ENCODE measurements at places on chromosomes 5 and 9.

DNA sequence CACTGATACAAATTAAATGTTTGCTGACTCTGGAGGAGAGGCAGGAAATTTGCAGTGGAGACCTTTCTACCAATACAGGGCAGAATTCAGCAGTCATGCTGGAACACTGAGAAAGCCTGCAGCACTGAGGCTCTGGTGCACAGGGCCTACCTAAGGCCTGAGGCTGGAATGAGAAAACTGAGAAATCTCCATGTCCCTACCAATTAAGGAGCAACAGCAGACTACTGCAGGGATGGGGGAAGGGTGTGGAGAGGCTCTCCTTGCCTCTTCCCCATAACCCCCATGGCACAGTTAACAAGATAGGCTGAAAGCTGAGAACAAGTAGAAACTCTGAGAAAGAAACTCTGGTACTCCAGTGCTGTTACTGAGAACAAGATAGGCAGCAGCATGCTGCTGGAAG is 10.5 kb downstream of the FBXO4 start:
- no peak for DNase-seq

- DNase-seq = no peak
These were observed 112.8 kb upstream of the CDH12 start for GRCh38 chr5:22965960-22966359.

- no peak for DNase-seq
These were observed 63.8 kb downstream of the RNF38 start for GRCh38 chr9:36336131-36336907.

DNA sequence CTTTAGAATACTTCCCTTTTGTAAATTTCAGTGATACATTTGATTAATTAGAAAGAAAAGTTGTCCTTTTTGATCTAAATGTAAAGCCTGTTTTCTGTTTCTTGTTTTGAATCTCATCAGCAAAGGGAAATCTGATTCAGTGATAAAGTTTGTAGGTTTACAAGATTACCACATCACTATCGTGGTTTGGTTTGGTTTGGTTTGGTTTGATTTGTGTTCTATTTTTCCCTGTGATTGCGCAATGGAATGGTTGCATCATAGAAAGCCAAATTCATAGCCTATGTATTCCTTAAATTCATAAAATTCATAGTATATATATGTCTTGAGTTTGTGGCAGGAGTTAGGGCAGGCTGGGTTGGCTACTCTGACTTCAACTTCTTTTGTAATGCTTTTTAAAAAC is 15.2 kb downstream of the SRFBP1 start:
- DNase-seq = no peak

DNA sequence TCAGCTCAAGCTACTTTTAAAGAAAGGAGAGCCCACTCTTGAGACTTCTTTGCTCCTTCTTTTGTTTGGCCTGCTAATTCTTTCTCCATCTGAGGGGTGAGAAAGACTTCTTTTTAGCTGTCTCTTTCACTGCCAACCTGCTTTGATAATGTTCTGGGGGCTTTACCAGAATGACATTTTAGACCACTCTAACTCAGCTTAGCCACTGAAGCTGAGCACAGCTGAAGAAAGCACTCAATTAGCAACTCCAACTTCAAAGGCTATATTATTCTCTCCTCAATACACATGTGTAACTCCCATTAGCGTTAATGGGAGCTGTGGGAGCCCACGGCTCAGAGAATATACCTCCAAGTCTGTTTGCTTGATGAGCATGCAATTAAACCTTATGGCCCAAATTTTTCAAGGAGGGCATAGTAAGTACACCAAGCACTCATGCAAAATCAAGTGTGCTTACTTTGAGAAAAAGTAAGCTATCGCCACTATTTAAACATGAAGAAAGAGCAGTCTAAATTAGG is 815.4 kb upstream of the DMAC1 start:
- DNase-seq = no peak

- no peak for DNase-seq
These were observed 1.2 kb upstream of the CLPTM1L start for GRCh38 chr5:1345876-1346626.

DNA sequence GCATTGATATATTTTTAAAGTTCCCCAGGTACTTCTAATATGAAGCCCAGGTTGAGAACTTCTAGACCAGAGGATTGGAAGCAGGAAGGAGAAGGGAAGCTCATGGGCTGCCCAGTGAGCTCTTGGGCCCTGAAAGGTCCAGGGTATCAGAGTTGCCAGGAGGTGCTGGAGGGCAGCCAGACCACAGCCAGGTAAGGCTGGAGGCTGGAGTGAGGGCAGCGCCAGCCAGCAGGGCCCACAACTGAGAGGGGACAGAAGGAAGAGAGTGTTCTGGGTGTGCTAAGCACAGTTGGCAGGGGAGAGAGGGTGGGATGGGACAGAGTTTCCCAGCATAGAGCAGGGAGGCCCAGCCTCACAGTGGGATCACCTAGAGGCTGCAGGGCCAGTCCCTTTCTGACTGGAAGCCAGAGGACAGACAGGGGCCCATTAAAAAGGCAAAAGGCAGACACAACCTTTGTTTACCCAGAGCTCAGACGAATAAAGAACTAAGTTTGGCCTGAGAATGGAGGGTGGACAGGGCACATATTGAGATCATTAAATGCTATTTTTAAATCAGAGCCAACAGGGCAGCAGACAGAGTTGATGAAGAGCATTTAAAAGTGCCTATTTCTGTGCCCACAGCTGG is 94.9 kb downstream of the PDE8B start:
- DNase-seq = no peak

- no peak for DNase-seq
These were observed 102.0 kb upstream of the SMC5 start for GRCh38 chr9:70156729-70157128.

- DNase-seq = no peak
These were observed 61.2 kb upstream of the GCNT4 start for GRCh38 chr5:75113354-75114113.

DNA sequence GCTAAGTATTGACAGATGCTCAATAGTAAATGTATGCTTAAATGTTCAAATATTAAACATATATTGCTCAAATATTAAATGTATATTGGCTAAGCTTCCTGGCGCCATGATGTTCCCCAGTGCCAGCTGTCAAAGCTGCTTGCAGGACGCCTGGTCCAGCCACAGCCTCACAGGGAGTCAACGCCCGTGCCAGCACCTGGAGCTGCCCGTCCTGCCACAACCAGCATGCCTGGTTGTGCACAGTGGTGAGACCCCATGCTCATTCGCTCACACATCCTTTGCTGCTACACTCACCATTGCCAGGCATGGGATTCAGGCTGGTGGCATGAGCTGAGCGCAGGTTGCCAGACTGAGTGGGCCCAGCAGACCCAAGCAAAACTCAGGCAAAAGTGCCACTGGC is 926.9 kb upstream of the EDIL3 start:
- DNase-seq = no peak

DNA sequence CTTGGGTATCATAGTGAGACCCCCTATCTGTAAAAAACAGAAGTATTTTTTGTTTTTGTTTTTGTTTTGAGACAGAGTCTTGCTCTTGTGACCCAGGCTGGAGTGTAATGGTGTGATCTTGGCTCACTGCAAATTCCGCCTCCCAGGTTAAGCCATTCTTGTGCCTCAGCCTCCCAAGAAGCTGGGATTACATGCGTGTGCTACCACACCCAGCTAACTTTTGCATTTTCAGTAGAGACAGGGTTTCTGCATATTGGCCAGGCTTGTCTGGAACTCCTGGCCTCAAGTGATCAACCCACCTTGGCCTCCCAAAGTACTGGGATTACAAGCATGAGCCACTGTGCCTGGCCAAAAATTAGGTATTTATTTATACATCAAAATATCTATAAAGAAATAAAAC is 10.2 kb upstream of the CCDC171 start:
- no peak for DNase-seq

- no peak for DNase-seq
These were observed 9.4 kb upstream of the DELE1 start for GRCh38 chr5:141914199-141914743.

DNA sequence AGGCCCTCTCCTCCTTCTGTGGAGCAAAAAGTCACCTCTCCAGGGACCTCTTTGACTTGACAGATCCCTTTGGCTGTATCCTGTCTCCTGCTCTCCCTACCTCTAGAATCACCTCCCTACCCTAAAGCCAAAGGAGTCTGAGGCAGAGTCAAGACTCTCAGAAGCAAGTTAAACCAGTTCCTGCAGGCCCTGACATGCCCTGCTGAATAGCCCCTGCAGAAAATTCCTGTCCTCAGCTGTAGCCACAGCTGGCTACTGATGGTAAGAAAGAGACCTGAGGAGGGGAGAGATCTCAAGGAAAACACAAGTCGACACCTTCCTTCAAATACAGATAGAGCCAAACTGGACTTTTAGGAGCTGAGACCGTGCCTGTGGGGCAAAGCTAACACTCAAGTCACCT is 23.7 kb upstream of the UBAP2 start:
- DNase-seq = no peak

DNA sequence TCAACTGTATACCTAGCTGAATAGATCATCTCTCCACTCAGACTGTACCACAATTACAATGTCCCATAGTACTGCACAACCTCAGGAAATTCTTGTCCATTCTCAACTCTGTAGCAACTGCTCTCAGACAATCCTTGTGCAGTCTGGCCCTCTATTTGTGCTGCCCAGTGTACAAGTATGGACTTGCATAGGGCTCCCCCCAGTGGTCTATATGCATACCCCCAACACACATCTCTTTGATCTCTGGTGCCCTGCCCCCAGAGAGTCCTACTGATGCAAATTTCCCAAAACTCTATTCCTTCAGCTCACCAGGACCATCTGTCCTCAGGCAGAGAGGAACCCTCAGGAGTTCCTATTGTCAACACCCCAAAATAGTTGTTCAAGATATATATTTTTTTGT is 205.3 kb downstream of the SLCO4C1 start:
- no peak for DNase-seq

DNA sequence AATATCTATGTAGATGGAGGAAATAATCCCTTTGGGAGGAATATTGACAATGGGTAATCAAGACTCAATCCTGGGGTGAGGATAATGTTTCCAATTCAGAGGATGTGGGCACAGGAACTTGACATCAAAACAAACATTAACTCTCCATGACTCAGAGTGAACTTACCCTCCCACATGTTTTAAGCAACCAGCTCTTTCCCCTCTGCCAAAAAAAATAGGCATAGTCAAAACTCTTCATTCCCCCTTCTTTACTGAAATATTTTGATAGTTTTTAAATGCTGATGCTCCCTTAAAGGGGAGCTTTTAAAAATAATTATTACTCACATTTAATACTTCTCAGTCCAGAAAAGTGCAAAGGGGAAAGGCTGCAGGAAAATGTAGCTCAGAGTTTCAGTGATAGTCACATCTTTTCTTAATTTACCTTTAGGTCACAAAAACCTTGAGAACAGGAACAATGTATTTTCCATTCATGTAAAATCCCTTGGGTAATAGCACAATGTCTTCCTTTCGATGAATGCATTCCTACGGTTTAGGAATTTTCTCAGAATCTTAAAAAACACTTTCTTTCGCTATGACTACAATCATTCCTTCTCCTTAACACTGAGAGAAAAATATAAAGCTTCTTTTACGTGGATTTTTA is 298.4 kb upstream of the GRAMD2B start:
- no peak for DNase-seq

- DNase-seq = no peak
These were observed 2.3 kb upstream of the FBXW11 start for GRCh38 chr5:172008689-172009141.

- DNase-seq = no peak
These were observed 192.2 kb downstream of the ROR2 start for GRCh38 chr9:91757782-91758181.

GRCh38 chr5:125277494-125278154 is 531.2 kb upstream of the ZNF608 start:
- no peak for DNase-seq

DNA sequence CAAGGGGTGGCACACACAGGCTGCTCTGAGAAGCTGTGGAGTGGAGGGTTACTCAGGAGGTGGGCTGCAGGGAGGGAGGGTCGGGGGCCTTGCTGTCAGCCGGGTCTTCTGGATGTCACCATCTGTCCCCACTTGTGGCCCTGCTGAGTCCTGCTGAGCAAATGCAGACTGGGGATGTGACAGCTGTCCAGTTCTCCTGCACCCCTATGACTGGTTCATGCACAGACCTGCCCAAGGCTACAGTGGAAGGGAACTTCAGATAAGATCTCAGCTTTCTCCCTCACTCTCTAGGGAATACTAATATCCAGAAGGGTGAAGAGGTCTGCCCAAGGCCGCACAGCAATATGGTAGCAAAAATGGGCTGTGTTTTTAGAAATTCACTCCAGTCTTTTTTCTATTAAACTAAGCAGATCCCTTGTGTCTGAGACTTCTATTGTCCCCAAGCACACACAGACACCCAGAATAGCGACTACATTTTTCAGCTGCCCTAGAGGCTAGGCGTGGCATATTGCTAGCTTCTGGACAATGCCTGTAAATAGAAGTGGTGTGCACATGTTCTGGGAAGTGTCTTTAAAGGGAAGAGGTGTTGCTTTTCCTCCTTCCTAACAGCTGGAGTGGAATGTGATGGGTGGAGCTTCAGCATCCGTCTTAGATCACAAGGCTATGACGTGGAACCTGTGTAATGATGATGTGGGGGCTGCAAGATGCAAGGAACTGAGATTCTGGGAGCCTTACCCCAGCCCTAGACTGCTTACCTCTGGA is 51.1 kb upstream of the TBC1D2 start:
- no peak for DNase-seq

- DNase-seq = no peak
These were observed 9.0 kb downstream of the RGS14 start for GRCh38 chr5:177366528-177367322.

- DNase-seq = no peak
These were observed 261.9 kb upstream of the ANKH start for GRCh38 chr5:15133456-15133965.

Measured in stimulated activated CD4-positive, alpha-beta T cell treated with anti-CD3 and anti-CD28 coated beads, Interleukin-12 subunit alpha, Interleukin-12 subunit beta, amount 100 ng/mL, for 48 hours (primary cell).